ENCODE measurements at places on chromosomes 12 and 14.

GRCh38 chr12:130628304-130628703 lies 87.8 kb downstream of the RIMBP2 start:
- no peak for DNase-seq

GRCh38 chr12:82314406-82314892 lies 43.7 kb downstream of the CCDC59 start:
- no peak for DNase-seq

DNA sequence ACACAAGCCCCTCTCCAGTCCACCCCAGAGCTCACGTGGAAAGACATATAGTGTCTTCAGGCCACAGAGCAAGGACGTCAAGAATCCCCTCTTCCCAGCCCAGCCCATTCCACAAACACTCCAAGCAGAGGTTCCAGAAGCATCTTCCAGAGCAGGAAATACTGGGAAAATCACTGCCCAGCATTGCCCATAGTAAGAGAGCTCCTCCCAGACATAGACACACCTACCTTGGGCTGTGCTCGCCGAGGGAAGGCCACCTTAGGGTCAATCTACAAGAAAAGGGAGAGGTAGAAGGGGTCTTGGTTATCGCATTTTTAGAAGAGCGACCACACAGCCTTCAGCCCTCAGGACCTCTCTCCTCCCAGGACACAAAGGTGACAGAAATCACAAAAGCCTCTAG lies 4.5 kb downstream of the MSI1 start:
- no peak for DNase-seq

- DNase-seq, result no peak
These were observed 29.0 kb upstream of the AMN start for GRCh38 chr14:102893452-102893851.

DNA sequence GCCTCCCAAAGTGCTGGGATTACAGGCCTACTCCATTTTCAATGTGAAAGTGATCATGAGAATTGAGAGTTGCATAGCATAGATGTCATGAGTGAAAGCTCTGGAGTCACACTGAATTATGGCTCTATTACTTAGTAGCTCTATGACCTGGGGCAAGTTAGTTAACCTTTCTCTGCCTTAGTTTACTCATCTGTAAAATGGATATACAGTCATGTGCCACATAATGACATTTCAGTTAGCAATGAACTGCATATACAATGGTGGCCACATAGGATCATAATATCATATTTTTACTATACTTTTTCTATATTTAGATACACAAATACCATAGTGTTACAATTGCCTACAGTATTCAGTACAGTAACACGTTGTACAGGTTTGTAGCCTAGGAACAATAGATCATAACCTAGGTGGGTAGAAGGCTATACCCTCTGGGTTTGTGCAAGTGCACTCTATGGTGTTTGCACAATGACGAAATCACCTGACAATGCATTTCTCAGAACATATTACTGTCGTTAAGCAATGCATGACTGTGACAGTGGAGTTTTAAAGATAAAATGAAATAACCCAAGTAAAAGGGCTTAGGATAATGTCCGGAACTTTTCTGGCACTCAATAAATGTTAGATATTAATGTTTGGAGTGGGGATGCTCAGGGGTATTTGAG lies 53.1 kb downstream of the ZFYVE26 start:
- no peak for DNase-seq

- DNase-seq, result no peak
These were observed 191.3 kb downstream of the ANO6 start for GRCh38 chr12:45406988-45407850.

- peak; percentile 76 for DNase-seq
These were observed 67.8 kb upstream of the PLEKHG3 start for GRCh38 chr14:64636208-64636979.

- no peak for DNase-seq
These were observed 398.4 kb downstream of the SYT1 start for GRCh38 chr12:79262938-79263337.

GRCh38 chr12:52147367-52147963 lies 44.3 kb downstream of the KRT80 start:
- no peak for DNase-seq

DNA sequence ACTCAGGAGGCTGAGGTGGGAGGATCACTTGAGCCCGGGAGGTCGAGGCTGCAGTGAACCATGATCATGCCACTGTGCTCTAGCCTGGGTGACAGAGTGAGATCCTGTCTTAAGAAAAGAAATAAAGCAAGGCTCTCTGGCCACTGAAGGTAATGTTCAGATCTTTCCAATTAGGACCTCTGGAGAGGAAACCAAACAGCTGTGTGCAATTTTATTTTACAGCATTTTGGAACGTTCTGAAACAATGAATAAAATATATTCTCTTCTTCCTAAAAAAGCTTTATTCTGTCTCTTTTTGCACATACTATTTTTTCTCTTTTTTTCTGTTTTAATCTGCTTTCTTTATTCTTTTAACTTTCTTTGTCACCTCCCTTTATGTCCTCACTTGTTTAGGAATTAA lies 5.0 kb upstream of the YBX3 start:
- DNase-seq, result no peak

- peak; percentile 47 for DNase-seq
These were observed 62.5 kb downstream of the DRAM1 start for GRCh38 chr12:101939856-101940265.

- DNase-seq, result no peak
These were observed 765.2 kb downstream of the NOVA1 start for GRCh38 chr14:25832585-25832984.

DNA sequence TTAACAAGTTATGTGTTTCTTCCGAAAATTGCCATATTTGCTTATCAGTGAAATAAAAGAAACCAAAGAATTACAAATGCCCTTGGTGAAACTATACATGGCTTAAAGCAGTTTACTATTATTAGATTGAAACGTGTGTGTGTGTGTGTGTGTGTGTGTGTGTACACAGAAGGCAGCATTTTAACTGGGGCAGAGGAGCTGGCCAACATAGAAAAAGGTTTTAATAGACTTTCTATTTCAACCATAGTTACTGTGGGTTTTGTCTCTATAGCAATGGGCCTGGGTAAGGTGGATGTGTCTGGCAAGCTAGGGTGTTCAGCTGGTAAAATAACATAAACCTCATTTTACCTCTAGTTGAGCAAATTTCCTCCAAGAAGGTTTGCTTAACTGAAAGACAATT lies 6.5 kb downstream of the PRICKLE1 start:
- DNase-seq, result no peak

DNA sequence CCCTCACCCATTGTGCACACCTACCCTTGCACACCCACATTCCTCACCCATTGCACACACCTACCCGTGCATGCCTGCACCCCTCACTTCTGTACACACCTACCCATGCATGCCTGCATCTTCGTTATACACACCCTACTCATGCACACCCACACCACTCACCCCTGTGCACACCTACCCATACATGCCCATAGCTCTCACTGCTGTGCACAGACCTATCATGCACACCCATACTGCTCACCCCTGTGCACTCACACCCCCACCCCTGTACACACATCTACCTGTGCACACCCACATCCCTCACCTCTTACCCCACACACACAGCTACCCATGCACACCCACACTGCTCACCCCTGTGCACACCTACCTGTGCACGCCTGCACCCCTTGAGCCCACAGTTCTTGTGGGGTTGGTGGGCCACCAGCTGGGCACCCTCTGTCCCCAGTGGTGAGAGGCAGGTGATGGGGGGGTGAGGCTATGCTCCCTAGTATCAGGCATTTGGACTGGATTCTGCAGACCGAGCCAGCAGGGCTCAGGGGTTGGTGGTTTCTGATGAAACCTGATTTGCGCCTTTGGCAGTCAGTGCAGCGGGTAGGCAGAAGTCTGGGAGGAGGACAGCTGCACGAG lies 15.6 kb downstream of the CEP170B start:
- DNase-seq, result no peak

DNA sequence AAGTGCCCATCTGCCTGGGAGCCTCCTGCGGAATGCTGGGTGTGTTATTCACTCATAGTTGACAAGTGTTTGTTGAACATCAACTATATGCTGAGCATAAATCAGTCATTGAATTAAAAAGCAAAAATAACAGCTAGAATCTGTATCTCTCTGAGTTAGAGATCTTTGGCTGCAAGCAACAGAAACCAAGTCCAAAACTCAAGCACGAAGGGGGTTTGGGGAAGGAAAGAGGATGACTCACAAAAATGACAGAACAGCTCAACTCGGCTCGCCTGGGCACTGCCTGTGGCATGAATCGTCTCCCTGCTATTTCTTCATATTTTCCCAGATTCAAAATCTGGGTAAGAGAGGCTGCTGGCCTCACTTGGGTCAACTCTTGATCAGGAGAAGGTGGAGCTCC lies 72.6 kb upstream of the NCOR2 start:
- DNase-seq, result no peak

- DNase-seq, result no peak
These were observed 25.1 kb upstream of the CORO1C start for GRCh38 chr12:108756421-108756820.

GRCh38 chr14:23094666-23095195 lies at the start of gene ACIN1:
TSS of gene ACIN1 (minus strand) at chr14:23095136. CDS start at chr14:23095112, 24 bp downstream.
- peak; percentile 76 for DNase-seq

DNA sequence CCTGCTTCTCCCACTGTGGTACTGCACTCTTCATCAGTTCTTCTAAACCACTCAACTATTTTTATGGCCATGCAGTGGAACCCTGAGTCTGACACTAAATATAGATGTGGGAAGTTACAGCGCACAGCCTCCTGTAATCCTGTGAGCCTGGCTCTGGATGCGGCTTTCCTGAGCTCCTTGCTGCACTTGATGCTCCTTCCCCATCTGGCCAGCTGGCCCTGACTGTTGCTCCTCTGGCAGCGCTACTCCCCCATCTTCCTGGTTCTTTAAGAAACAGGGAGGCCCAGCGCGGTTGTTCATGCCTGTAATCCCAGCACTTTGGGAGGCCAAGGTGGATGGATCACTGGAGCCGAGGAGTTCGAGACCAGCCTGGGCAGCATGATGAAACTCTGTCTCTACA lies 24.6 kb downstream of the IQSEC3 start:
- no peak for DNase-seq

- no peak for DNase-seq
These were observed 46.0 kb downstream of the SH2B3 start for GRCh38 chr12:111451649-111452129.

DNA sequence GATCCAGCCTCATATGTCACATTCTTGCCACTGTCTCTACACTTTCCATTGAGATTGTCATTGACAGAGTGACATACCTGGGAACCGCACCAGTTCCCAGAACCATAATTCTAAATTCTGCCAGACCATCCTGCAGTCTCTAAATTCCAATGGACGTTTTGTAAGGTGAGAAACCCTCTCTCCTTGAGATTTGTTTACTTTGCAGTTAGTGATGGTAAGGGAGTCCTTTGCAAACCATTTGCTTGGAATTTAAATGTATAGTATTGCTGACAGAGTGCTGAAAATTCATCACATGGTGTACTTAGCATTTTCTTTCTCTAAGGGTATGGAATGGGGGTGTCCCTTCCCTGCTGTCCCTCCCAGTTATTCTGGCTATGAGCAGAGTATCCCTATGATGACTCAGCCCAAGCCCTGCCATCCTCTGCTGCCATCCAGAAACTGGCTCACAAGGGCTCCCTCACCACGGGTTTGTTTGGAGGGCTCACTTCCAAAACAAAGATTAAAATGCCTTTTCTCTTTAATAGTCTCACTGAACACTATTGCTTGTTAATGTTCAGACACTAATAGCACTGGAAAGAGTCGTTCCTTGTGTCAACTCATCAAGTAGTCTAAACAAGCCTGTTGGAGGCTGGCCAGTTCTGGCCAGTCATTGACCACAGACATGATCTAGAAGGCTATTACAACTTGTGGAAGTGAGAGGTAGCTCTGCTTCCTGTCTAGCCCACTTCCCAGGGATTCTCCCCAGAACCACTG lies 129.0 kb upstream of the HMGA2 start:
- no peak for DNase-seq

GRCh38 chr14:104431351-104431928 lies 148.1 kb upstream of the C14orf180 start:
- DNase-seq, result no peak

- no peak for DNase-seq
These were observed 21.5 kb downstream of the CMKLR1 start for GRCh38 chr12:108317308-108318234.

DNA sequence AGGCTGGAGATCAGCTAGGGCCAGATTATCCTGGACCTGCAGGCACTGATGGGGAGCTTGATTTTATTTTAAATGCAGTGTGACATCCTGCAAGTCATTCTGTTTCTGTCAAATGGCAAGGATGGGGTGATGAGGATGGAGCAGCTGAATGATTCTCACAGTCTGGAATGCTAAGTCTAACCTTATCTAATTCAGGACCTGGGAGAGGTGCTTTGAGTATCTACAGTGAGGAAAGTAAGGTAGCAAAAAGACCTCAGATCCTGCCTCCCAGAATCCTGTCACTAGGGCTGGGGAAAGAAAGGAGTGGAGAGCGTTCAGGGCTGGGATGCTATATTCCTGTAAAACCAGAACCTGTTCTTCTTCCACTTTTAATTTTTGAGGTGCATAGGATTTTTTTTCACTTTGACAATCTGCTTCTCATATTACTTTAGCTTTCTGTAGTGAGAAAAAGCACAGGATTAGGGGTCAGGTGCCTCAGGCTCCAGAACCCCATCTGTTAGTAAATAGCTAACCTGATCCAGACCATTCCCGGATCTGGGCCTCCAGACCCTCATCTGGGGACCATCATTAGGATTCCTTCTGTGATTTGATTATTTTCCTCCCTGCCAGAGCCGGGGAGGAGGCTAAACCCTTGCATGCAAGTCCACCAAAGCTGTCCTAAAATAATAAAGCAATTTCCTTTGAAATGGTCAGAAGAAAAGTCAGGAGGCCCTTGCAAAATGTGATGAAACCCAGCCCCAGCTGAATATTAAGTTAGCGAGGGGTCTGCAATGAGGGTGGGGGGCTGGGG lies 54.7 kb downstream of the ASCL1 start:
- DNase-seq, result no peak

DNA sequence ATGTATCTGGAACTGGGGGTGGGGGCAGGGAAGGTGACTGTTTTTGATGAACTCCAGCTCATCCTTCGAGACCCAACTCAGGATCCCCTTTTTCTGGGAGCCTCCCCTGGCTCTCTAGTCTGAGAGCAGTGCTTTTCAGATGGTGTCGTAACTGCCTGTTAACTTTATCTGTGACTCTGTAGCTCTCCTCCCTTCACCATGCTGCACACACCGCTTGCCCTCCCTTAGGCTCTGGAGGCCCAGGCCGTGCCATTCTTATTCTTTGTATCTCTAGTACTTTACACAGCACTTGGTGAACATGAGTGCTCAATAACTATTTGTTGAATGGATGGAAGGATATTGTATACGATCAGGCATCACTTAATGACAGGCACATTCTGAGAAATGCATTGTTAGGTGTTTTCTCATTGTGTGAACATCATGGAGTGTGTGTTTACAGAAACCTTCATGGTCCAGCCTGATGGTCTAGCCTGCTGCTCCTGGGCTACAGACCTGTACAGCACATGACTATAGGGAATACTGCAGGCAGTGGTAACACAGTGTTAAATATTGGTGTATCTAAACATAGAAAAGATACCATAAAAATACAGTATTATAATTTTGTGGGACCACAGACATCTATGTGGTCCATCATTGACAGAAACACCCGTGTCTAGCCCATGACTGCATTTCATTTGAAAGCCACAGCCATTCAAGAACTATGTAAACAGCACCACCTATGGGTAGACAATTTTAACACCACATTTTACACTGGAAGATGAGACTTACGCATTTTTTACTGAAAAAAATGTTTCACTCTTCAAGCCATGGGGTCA lies 91.8 kb downstream of the EML1 start:
- no peak for DNase-seq

- no peak for DNase-seq
These were observed 80.1 kb downstream of the PLXNC1 start for GRCh38 chr12:94228488-94228907.
